GM19239 (cell line): ENCODE measurements at places on chromosomes 2 and 18.

DNA sequence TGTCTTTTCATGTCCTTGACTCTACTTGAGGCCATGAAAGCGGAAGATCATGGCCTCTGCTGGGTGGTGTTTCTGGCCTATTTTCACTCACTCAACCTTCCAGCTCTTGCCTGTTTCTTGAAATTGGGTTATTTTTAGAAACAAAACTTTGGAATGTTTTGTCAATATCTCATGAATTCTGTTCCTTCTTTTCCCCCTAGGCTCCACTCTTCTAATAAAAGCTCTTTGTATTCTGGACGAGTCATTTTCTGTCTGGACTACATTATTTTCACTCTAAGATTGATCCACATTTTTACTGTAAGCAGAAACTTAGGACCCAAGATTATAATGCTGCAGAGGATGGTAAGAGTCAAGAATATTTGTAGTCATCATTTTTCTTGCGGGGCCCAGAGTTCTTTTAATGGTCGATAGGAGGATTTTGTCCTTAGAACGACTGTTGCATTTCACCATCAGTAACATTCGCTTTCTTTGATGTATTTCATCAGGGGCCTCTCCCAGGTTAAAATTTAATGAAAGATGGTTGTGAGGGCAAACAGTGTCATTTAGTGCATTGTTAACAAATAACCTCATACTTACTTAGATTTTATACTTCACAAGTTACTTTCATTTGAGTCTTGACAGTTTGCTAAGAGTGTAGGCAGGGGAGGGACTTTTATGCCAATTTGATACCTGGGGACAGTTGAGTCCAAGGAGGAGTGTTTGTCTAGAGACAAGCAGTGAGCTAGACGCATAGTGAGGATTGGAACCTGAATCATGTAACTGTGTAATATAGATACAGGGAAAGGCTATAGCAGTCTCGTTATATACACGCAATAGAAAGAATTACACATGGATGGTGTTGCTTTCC lies 64.6 kb downstream of the TRPM8 start:
- no peak for DNase-seq

- no peak for DNase-seq
These were observed 162.4 kb downstream of the CELF4 start for GRCh38 chr18:37403100-37403781.

DNA sequence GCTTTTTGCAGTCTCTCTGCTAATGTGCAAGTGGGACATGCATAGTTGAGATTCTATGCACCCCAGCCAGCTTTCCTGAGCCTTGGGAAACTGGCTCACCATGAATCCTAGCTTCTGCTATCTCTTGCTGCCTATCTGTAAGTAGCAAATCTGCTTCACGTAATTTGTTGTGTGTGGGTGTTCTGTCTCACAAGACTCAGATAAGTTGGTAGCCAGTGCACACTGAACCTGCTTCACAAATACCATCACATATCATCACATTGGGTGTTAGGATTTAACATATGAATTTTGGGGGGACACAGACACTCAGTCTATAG lies 13.9 kb upstream of the VRK2 start:
- no peak for DNase-seq

DNA sequence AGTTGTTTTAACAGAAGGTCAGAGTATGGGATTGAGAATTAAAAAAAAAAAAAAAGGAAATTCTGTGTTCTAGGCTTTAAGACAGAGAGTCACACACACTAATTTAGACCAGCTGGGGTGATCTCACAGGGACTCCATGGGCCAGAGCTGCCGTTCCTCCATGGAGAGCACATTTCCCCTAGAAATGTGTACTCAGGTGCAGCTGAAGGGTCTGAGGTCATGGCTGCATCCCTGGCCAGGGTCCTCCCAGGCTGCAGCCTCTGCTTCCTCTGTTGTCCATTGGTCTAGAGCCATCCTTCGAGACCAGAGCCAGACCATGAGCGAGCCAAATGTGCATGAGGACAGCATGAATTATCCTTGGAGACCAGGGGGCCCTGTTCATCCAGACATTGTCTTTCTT lies 190.1 kb upstream of the TNP1 start:
- DNase-seq = no peak

- no peak for DNase-seq
These were observed 6.4 kb downstream of the SALL3 start for GRCh38 chr18:78986018-78986481.

GRCh38 chr2:127707890-127708648 lies 6.8 kb downstream of the SFT2D3 start:
- no peak for DNase-seq

DNA sequence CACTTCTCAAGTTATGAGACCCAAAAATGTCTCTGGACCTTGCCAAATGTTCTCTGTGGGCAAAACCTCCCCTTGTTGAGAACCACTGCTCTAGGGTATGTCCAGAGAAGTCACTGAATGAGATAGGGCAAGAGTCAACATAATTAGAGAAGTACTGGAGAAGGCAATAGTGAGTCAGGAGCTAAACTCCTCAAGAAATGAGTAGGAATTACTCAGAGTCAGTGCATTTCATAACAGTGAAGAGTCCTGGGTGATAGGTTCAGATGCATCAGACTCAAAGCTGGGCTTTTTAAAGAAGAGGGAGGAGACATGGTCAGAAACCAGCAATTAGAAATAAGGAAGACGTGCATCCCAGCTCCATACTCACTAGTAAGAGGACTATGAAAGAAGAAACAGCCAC lies 38.6 kb upstream of the IHH start:
- DNase-seq = no peak

GRCh38 chr18:49206717-49207116 lies 253.7 kb downstream of the DYM start:
- DNase-seq = no peak

GRCh38 chr18:31197676-31198075 lies 35.0 kb upstream of the DSC1 start:
- DNase-seq = no peak

DNA sequence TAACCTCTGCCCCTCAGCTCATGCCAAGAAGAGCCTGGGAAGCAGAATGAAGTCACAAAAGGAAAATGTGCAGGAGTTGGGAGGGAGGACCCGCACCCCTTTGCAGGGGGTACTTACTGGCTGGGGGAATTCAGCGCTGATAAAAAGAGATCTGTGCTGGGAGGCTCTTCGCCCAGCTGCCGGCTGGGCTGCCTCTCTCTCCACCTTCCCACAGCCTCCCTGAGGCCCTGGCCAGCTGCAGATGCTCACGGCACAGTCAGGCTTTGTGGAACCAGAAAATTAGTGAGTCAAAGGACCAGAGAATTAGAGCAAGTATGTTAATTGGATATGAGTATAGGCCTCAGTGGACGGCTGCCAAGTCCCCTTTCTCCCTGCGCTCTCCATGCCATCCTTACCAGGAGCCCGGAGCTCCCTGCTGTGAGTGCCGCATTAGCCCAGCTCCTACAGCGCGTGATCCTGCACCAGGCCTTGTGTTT lies 181.7 kb upstream of the SH3BP4 start:
- no peak for DNase-seq

DNA sequence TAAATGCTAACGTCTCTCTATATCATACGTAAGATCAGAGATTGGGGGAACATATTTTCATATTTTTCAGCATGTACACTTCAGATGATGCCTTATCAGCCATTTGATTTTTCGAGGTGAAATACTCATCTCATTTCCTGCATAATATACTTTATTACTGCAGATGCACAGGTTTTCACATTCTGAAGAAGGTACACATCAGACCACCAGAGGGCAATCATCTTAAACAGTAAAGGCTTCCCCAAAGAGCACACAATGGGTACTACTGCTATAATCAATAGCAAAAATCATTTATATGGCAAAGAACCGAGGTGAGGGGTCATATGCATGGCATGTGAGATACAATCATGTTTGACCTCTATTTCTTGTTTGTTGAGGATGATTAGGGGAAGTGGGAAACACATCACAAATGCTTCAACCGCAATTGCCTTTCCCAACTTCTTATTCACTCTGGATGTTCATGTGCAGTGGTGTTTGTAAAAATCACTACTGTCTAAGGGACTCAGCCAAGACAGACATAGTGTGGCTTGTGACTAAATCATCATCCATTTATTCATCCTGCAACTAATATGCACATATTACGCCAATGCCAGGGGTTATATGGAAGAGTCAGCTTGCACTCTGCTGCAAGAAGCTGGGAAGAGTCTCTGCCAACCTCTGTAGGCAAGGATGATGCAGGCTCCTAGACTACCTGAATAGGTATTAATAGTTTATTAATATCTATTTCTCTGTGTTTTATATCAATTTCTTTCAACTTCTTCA lies 118.7 kb downstream of the EPB41L3 start:
- no peak for DNase-seq

GRCh38 chr2:190235101-190235500 lies 84.5 kb downstream of the HIBCH start:
- no peak for DNase-seq

DNA sequence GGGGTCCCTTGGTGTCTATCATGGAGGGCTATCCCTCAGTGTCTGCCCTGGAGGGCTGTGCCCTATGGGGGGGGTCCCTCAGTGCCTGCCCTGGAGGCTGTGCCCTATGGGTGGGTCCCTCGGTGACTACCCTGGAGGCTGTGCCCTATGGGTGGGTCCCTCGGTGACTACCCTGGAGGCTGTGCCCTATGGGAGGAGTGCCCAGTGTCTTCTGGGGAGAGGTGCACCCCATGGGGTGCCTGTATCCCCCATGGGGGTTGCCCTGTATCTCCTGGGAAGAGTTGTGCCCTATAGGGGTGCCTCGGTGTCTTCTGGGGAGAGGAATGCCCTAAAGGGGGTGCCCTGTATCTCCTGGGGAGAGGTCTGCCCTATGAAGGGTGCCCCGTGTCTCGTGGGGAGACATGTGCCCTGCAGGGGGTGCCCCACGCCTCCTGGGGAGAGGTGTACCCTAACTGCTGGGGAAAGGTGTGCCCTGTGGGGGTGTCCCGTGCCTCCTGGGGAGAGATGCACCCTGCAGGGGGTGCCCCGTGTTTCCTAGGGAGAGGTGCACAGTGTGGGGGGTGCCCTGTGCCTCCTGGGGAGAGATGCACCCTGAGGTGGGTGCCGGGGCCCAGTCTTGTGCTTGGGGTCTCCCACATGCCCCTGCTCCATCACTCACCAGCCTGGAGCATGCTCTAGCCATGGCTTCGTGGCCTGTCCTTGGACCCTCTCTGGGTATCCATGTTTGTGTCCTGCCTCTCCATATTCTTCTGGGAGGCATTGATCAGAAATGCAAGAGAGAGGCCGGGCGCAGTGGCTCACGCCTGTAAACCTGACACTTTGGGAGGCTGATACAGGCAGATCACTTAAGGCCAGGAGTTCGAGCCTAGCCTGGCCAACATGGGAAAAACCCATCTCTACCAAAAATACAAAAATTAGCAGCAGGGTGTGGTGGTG lies 215.6 kb downstream of the HDAC4 start:
- DNase-seq = no peak

DNA sequence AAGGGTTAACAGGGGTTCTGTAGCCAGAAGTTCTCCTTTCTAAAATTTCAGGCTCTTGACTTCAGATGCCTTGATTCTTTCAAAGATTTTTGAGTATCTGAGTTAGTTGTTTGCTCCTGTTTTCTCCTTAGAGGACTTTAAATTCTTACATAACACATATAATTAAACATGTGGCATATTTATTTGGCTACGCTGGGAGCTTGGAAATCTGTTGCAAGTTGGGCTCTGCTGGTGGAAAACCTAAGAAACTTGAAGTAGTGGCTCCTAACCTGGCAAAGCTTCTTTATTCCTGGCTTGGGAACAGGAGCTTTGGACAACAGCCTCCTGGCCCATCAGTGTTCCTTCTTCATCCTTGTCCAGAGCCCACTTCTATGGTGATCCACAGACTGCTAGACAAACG lies 72.6 kb downstream of the VIT start:
- no peak for DNase-seq

GRCh38 chr2:234300932-234301823 lies 195.7 kb downstream of the ARL4C start:
- DNase-seq = no peak

- DNase-seq = no peak
These were observed 15.8 kb downstream of the LCT start for GRCh38 chr2:135821190-135821589.
